ENCODE measurements at places on chromosomes 2 and 18. TPM values are rescaled to one million over a fixed set of nuclear protein-coding genes. Genes with fewer than 3 reads are reported as not detected.

GRCh38 chr2:201901786-201902185, 95.4 kb downstream of the CDK15 start:
- DNase-seq = no peak

DNA sequence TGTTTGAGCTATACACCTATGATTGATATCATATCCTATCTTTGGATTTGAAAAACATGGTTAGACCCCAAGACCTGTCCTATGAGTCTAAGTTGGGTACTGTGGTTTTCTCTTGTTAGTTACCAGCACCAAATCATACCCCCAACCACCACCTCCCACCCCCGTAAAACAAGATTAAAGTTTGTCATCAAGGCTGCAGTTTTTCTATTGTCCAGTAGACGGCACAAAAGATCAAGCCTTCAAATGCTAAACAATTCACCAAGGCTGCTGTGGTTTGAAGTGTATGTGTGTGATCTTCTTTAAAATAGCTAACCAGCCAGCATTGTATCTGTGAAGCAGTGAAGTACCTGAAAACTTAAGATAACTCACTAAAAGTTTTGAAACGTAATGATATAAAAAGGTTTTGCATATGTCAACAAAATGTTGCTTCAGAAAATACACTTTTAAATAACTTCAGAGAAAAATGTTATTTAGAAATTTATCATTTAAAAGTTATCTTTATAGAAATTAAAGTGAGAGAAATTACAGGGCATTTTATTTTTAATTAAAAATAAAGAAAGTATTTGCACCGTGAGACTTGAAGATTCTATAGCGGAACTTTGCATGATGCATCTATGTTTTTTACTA, 5.8 kb upstream of the MEIS1 start:
- no peak for DNase-seq

GRCh38 chr18:62979176-62979575, 263.8 kb downstream of the PHLPP1 start:
- no peak for DNase-seq

- no peak for DNase-seq
Observed at GRCh38 chr2:48235076-48235475, 294.9 kb upstream of the STON1 start.

CDC42EP3 gene
- total RNA-seq = 63.1 TPM
